ENCODE measurements at places on chromosomes 4 and X.

DNA sequence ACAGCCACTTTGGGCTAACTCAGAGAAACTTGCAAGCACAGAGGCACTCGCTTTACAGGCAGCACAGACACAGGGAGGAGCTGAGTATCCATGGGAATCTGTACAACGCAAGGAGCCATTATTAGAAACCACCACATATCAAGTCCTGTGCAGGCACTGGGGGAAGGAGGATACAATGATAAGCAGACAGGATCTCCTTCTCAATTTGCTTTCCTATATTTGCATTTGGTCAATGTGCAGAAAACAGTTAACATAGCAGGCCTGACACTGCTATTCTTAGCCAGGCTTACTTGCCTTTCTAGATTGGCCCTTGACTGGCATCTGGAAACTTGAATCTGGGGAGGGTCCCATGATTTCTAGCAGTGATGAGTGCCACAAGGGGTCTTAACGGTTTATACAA, 65.8 kb downstream of the TEC start:
- DNase-seq: no peak

DNA sequence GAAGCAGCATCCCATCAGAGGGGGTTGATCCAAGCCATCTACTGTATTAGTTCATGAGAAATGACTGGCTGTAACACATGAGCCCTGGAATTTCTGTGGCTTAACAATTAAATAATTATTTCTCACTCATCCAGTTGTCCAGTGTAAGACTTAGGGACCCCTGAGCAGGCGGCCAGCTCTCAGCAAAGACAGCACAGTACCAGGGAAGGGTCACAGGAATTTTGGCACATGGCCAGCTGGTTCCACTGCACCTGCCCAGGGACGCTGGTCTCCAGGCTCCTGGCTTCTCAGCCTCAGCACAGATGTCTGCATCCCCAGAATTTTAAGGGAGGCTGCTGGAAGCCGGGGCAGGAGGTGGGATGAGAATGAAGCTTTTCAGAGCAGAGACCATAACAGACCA, 93.7 kb upstream of the DHRSX start:
- no peak for DNase-seq

DNA sequence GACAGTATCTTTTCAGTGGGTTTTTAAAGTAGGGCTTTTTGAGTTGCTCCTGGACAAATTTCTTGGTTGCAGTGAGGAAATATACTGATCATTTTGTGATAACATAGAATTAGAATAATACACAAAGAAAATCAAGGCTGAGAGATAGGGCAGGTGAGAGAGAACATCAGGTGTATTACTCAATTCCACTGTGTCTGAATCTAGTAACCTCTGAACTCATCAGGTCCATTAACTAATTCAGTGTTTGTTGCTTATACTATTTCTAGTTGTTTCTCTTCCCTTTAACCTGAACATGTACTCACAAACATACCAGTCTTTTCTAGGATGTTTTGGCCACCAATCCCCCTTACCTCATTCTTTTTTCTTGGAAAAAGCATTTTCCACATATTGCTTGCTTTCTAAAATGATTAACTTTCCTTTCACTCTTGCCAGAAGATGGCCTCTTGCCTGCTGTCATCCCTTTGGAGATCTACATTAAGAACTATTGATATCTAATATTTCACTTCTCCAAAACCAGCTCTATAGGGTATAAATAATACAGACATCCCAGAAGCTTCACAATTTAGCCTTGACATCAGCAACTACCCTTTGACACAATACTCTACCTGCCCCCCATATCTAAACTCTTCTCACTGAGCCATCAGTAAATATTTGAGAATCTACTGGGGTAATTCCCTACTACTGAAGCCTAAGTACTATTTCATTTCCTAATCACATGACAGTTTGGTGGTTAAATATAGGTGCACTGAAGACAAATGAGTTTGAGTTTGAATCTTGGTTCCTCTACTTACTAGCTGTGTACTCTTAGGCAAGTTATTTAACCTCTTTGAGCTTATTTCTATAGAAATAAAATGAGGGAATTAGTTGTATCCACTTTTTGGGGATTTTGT, 470.8 kb upstream of the IGFBP7 start:
- no peak for DNase-seq

GRCh38 chr4:1354136-1354982, 7.4 kb downstream of the UVSSA start:
- no peak for DNase-seq

GRCh38 chrX:71941776-71942175, 31.1 kb downstream of the NHSL2 start:
- no peak for DNase-seq

Measured in brain pericyte (primary cell).